Kidney epithelial cell (primary cell): ENCODE measurements at places on chromosomes 5 and 9. TPM values are rescaled to one million over a fixed set of nuclear protein-coding genes. Genes with fewer than 3 reads are reported as not detected.

The GFI1B gene
- not detected in 2 replicates for total RNA-seq

The PRLR gene
- total RNA-seq, result 1.8 and 3.8 TPM in 2 replicates

The PCDHGB7 gene
- 14.0 and 14.1 TPM in 2 replicates for total RNA-seq

The NSUN2 gene
- 50.0 and 62.8 TPM in 2 replicates for total RNA-seq

The SPINK13 gene
- total RNA-seq, result not detected in 2 replicates

The CHSY3 gene
- 1.7 and 2.5 TPM in 2 replicates for total RNA-seq

The CMBL gene
- 7.7 and 7.8 TPM in 2 replicates for total RNA-seq

The RASGRF2 gene
- total RNA-seq, result 5.4 and 5.8 TPM in 2 replicates

The FBXO10 gene
- 13.2 and 16.9 TPM in 2 replicates for total RNA-seq

The ANKRD55 gene
- total RNA-seq, result not detected in 2 replicates

The CMYA5 gene
- 0.96 and 2.9 TPM in 2 replicates for total RNA-seq

The ORM2 gene
- total RNA-seq, result not detected in 2 replicates

The PHF24 gene
- 0.07 and 0.58 TPM in 2 replicates for total RNA-seq

The VCP gene
- total RNA-seq, result 246 and 250 TPM in 2 replicates

The ADAMTS13 gene
- 2.0 and 2.4 TPM in 2 replicates for total RNA-seq

The NDOR1 gene
- total RNA-seq, result 19.1 and 28.6 TPM in 2 replicates

The MYOT gene
- total RNA-seq, result not detected in 2 replicates

The FOXD1 gene
- total RNA-seq, result 14.7 and 22.0 TPM in 2 replicates

The LIX1 gene
- total RNA-seq, result 0.07 TPM in 1 of 2 replicates, not detected in the other

The TMC1 gene
- total RNA-seq, result not detected in 2 replicates

The CCL19 gene
- total RNA-seq, result not detected in 2 replicates

The PDZD2 gene
- 5.5 and 6.7 TPM in 2 replicates for total RNA-seq

The LCN9 gene
- not detected in 2 replicates for total RNA-seq

The SOHLH1 gene
- total RNA-seq, result not detected in 2 replicates

The ZNG1F gene
- 6.9 and 7.7 TPM in 2 replicates for total RNA-seq

The UQCRQ gene
- 154 and 197 TPM in 2 replicates for total RNA-seq

The PCDHGA8 gene
- total RNA-seq, result 0.96 and 1.0 TPM in 2 replicates

The SLC2A6 gene
- total RNA-seq, result 51.8 and 60.9 TPM in 2 replicates

The EIF4EBP3 gene
- total RNA-seq, result 6.4 and 13.3 TPM in 2 replicates

The ACTBL2 gene
- 1.3 and 1.5 TPM in 2 replicates for total RNA-seq

The C5orf34 gene
- 0.38 and 1.1 TPM in 2 replicates for total RNA-seq

The PCDHA4 gene
- 0.27 and 1.2 TPM in 2 replicates for total RNA-seq

The CTXN3 gene
- not detected in 2 replicates for total RNA-seq
